ENCODE measurements at places on chromosomes 5 and 9.

GRCh38 chr5:132238901-132239500 lies 11.3 kb upstream of the P4HA2 start:
- no peak for DNase-seq

DNA sequence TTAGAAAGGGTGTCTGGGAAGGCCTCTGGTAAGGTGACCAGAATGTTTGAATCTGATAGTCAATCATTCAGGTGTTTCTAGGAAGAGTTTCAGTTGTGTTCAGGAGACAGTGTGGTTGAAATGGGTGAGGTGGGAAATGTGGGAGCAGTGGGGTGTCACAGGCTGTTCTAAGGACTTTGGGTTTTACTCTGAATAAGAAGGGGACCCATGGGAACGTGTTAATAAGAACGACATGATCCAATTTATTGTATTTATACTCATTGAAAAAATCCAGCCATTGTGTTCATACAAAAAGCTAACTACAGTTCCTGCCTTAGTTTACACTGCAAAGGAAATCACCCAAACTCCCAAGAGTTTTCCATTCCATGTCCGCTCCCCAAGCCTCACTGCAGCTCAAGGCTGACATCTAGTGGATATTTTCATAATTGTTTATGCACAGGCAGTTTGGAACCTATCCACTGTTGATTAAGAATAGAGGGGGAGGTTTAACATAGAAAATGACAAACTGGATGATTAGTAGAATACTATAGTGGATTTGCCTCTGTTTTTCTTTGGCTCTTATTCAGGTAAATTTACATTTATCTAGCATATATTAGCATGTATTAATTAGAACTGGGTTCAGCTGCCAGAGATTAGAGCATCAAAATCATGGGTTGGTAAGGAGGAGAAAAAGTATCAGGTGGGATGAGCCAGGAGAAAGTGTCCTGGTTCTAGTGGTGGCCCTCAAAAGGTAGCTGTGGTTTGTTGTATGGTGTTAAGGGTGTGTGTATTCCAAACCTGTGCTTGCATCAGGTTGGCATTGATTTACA lies 17.7 kb downstream of the CAVIN4 start:
- peak; percentile 79 for DNase-seq

DNA sequence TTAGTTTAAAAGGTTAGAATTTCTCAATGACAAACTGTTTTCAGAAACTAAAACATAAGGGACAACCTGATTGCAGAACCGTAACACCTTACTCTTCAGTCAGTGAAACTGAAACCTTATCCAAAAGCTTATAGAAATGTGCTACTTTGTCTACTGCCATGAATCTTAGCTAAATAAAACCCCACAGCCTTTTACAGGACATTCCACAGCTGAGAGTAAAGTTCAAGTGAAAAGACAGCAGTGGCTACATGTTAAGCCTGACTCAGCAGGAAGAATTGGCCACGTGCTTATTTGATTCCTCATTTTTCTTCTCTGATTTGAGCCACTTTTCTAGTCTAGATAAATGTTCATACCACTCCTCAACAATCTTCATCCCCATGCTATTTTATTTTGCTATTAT lies 278.7 kb upstream of the ISL1 start:
- DNase-seq: no peak

- DNase-seq: no peak
Measured at GRCh38 chr5:179160584-179160983, 100.4 kb downstream of the ZNF354C start.

- no peak for DNase-seq
Measured at GRCh38 chr5:35183556-35183955, 46.7 kb downstream of the PRLR start.

- peak; percentile 81 for DNase-seq
Measured at GRCh38 chr5:80481019-80481893, 6.6 kb upstream of the FAM151B start.

DNA sequence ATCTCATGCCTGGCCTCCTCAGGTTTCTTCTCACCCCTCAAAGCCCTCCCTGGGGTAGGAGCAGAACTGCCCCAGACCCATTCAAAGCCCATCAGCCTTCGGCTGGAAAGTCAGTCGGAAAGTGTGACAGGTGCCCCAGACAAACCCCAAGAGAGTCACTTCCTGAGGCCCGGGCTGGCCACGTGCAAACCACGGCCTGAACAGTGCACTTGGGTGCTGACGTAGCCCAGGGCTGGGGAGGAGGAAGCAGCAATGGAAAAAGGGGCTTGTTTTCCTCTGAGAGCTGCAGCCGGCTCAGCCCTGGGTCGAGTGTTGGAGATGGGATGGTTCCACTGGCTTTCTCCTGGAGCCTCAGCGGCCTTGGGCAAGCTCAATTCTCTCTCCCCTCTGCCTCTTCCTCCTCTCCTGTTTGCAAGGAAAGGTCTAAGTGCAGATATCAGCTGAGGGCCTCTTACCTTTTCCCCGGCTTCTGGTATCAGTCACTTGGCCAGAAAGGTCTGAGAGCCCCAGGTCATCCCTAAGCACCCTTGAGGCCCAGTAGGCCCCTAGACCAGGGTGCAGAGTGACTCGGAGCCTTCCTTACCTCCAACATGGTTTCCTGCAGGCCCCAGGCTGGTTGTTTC lies 5.9 kb upstream of the EGR1 start:
- DNase-seq: no peak

- DNase-seq: peak; percentile 63
Measured at GRCh38 chr9:73200694-73201452, 49.2 kb downstream of the ANXA1 start.

DNA sequence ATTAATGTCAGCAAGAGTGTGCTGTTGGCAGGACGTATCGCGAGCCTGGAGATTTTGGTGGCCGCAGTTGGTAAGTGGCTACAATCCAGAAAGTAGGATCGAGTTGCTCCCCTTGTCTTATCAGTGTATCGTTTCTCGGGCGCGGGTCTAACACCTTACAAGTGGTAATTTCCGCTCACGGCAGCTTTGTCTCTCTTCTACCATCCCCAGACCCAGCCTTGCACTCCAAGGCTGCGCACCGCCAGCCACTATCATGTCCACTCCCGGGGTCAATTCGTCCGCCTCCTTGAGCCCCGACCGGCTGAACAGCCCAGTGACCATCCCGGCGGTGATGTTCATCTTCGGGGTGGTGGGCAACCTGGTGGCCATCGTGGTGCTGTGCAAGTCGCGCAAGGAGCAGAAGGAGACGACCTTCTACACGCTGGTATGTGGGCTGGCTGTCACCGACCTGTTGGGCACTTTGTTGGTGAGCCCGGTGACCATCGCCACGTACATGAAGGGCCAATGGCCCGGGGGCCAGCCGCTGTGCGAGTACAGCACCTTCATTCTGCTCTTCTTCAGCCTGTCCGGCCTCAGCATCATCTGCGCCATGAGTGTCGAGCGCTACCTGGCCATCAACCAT lies 1.1 kb downstream of the PTGER4 start:
- peak; percentile 54 for DNase-seq

- DNase-seq: peak; percentile 28
Measured at GRCh38 chr5:115267617-115268016, 4.9 kb upstream of the PGGT1B start.

DNA sequence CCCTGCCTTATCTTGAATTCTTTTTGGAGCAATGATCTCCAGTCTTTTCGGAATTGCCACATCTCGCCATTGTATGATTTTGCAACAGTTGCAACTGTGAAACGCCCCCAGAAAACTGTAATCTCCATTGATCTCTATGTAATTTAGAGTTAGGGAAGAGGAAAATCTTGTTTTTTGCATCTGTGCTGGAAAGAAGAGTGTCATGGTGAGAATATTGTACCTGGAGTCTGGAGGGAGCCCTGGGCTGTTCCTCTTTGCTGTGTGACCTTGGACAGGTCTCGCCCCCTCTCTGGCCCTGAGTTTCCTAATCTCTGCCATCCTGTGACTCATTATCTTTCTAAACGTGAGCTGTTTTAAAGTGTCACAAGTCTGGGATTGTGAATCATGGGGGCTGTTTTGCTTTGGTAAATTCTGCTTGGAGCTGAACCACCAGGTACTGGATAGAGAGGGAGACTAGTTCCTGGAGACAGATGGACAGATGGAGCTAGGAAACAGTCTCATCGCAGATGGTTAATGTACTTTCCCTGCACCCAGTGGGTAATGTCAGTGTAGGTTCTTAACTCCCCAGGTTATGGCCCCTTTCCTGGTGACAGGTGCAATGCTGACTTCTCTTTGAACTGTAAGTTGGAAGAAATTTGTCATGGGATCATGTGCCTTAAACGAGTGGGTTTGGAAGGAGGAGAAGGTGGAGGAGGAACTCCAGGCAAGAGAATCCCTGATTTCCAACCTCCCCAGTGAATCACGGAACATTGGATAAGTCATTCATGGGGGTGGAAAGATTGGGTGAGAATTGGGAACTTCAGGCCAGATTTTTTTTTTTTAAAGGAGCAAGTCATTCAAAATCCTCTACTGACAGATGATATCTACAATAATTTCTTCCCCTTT lies 19.6 kb downstream of the PPARGC1B start:
- no peak for DNase-seq

DNA sequence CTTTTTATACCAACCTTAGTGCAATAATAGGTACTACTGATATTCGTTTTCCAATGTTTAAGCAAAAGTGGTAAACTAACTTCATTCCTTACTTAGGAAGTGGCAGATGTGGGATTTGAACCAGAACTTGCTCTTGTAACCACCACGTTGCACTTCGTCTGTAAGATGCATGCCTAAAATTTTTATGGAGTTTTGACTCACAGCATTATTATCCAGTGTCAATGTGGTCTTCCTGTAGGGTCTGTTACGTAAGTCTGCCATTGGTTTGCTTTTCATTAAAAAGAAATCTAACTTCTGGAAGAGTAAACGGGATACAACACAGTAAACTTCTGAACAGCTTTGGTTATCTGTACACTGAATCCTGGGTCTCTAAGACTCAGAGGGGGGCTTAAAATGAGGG lies 521.0 kb upstream of the WWC1 start:
- DNase-seq: peak; percentile 61

GRCh38 chr9:16335788-16336580 lies 534.5 kb downstream of the BNC2 start:
- DNase-seq: peak; percentile 97

DNA sequence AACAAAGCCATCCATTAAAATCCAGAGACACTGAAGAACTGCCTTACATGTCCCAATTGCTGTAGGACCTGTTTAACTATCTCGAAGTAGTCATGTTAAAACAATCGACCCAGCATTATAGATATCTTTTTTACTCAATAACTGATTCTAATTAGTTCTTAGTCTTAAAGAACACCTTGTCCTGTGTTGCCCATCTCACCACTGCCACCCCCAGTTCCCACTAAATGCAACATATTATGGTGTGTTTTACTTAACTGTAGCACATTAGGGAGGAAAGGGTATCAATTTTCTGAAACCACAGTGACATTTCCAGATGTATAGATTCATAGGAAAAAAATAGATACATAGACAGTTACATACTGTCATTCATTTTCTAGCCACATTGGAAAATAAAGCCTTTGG lies 221.2 kb downstream of the MEF2C start:
- no peak for DNase-seq

GRCh38 chr5:50745221-50745910 lies 78.9 kb downstream of the PARP8 start:
- no peak for DNase-seq

DNA sequence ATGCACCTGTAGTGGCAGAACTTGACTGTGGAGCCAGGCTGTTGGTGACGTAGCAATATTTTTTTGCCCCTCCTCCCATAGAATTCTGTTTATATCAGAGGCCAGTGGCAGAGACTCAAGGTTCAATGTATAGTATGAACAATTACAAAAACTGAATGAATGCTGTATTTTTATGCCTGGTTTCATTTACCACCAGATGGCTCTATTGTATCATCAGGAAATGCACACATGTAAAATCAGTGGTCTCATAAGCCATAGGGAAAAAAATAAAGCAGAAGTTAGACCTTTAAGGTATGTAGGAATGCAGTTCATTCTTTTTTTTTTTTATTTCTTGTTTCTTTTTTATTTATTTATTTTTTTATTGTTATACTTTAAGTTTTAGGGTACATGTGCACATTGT lies 43.6 kb downstream of the CCDC192 start:
- DNase-seq: peak; percentile 68

GRCh38 chr9:108062680-108063079 lies 573.1 kb upstream of the KLF4 start:
- no peak for DNase-seq

DNA sequence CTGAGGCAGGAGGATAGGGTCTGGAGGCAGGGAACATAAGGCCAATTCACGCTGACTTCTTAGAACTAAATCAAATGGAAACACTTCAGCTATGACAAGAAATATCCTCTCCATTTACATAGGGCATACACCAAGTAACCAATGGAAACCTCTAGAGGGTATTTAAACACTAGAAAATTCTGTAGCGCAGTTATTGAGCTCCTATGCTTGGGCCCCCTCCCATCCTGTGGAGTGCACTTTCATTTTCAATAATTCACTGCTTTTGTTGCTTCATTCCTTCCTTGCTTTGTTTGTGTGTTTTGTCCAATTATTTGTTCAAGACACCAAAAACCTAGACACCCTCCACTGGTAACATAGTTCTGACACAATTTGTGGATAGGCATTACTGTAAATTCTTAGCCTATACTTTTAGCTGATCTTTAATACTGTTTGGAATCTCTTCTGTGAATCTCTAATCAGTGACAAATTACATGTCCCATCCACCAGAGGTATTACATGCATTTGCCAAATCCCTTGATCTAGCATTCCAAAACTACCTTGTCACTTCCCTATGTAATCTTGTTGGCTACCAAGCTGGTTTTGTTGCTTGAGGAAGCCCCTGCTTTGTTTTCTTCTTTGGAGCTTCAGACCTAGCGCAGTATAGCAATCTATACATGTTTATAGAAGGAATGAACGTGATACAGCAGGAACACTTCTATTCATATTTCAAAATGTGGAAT lies 61.6 kb downstream of the ST8SIA4 start:
- peak; percentile 18 for DNase-seq

DNA sequence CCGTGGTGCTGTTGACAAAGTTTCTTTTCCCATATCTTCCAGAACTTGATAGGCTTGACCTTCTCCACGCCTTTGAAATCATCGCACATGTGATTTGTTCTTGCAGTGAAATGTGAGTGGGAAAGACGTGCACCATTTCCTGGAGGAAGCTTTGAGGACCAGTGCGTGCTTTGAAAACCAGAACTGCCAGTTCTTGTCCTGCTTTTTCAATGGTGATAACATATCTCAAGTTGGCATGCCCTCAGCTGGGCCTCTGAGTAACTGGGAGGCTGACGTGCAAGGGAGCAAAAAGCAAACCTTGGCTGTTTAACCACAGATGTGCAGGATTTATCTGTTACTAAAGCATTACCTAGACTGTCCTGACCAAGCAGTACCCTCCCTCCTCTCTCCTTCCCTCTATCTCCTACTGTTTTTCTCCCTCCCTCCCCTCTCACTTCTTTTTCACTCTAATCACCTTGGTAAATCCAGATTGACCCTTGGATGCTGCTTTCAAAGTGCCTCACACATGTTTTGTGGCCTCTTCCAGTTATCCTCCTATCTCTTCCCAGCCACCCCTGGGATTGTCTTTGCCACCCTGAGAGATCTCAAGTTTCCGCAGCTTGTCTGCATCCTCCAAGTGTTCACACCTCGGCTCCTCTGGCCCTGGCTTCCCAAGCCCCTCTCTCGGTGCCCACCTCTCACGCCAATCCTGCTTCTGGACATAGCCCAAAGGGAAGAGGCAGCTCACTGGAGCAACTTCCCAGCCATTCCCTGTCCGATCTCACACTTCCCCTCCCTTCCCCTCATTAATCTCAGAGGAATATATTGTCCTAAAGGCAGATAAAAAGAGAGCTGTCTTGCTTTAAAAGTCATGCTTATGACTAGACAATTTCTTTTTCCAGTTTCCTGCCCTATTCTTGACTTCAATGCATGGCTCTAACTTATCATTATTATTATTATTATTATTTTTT lies 198.3 kb downstream of the ERCC6L2 start:
- no peak for DNase-seq
